Foreskin keratinocyte (primary cell): ENCODE measurements at places on chromosomes 4 and X. TPM values are rescaled to one million over a fixed set of nuclear protein-coding genes. Genes with fewer than 3 reads are reported as not detected.

The ACOT9 gene
- 71.8 and 74.1 TPM in 2 replicates for total RNA-seq

The CXCL5 gene
- 0.85 and 1.7 TPM in 2 replicates for total RNA-seq

The PLA2G12A gene
- total RNA-seq: 39.9 and 53.0 TPM in 2 replicates

The KCNIP4 gene
- not detected in 2 replicates for total RNA-seq

The ARHGAP10 gene
- 25.9 and 26.9 TPM in 2 replicates for total RNA-seq

The CLTRN gene
- 0.32 and 0.37 TPM in 2 replicates for total RNA-seq

The ZNF732 gene
- 5.6 and 5.8 TPM in 2 replicates for total RNA-seq

The CD99 gene
- 237 and 271 TPM in 2 replicates for total RNA-seq

The KDM6A gene
- total RNA-seq: 31.2 and 32.3 TPM in 2 replicates

The RAB41 gene
- not detected in 2 replicates for total RNA-seq

The GAGE12E gene
- total RNA-seq: not detected in 2 replicates

The ATP2B3 gene
- not detected in 2 replicates for total RNA-seq

The BCOR gene
- total RNA-seq: 20.4 and 22.5 TPM in 2 replicates

The YY2 gene
- 2.2 TPM in 2 replicates for total RNA-seq

The MTTP gene
- 0.21 TPM in 1 of 2 replicates, not detected in the other for total RNA-seq

The DCAF8L2 gene
- not detected in 2 replicates for total RNA-seq

The ABRAXAS1 gene
- 6.0 and 8.4 TPM in 2 replicates for total RNA-seq

The GPRASP1 gene
- 0.46 and 0.51 TPM in 2 replicates for total RNA-seq

The CSAG1 gene
- total RNA-seq: not detected in 2 replicates

The BGN gene
- total RNA-seq: 0.07 and 0.48 TPM in 2 replicates

The FGFR3 gene
- total RNA-seq: 26.1 and 40.6 TPM in 2 replicates

The BTK gene
- 0.07 TPM in 1 of 2 replicates, not detected in the other for total RNA-seq

The PITX2 gene
- total RNA-seq: 22.2 and 27.1 TPM in 2 replicates

The CFAP99 gene
- total RNA-seq: not detected in 2 replicates

The MAGEB1 gene
- not detected in 2 replicates for total RNA-seq
